ENCODE measurements at places on chromosomes 7 and 10.

- DNase-seq = no peak
Observed at GRCh38 chr10:70963271-70963670, 74.9 kb upstream of the PCBD1 start.

DNA sequence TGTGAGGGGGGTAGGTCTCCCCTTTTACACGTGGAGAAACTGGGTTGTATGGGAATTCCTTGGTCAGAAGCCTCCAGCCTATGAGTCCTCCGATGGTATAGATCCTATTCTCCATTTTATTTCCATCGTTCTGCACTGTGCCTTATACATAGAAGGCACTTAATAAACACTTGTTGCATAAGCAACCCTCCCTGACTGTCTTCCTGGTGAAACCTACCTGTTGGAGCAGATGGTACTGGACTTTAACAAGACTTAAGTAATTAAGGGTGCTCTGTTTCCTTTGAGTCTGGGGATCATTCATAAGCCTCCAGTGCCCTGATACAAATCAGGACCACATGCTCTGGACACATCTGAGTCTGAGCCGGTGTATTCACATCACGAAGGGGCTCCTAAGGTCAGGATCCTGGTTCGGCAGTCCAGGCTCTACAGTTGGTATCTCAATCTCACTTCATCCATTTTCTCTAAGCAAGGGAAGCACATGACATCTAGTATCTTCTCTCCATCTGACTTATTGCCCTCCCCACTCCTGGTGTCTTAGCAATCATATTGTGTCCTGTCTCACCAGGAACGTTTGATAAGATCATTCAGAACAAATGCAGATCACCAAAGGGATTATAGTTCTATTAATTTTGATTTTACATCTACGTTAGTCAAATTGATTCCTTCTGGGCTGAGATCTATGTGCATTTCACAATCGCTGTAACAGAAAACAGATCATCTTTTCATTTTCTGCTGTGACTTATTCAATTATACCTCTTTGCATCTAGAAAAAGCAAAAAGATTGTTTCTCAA is 22.8 kb upstream of the EZH2 start:
- no peak for DNase-seq

- DNase-seq = no peak
Observed at GRCh38 chr7:135366843-135367508, 133.3 kb downstream of the STRA8 start.

- no peak for DNase-seq
Observed at GRCh38 chr10:103661198-103661950, 167.9 kb downstream of the NEURL1 start.

DNA sequence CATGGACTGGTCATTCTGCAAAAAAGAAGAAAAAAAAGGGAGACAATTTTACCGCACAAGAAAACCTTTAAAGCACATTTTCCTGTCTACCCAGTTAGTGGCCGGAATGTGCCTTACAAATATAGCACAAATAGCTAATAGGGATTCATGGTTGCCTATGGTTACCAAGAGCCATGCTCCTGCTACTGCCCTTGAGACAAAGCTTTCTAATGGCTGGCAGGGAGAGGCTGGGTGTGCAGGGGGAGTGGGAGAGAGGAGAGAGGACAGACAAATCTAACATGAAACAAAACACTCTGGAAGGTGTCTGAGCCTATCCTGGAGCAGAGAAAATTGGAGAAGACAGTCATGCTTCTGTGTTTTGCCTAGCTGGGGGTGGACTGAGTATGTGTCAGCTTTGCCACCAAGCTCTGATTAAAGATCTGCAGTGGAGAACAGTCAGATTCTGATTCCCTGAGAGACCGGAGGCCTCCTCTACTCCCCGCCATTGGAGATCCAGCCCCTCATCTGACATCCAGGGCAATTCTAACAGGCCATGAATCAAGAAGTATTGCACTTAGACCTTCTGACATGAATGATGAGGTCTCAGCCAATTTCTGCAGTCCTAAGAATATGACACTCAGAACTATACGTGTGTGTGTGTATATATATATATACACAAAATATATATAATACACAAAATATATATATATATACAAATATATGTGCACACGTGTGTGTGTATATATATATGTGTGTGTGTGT is 80.2 kb downstream of the PRTFDC1 start:
- no peak for DNase-seq

DNA sequence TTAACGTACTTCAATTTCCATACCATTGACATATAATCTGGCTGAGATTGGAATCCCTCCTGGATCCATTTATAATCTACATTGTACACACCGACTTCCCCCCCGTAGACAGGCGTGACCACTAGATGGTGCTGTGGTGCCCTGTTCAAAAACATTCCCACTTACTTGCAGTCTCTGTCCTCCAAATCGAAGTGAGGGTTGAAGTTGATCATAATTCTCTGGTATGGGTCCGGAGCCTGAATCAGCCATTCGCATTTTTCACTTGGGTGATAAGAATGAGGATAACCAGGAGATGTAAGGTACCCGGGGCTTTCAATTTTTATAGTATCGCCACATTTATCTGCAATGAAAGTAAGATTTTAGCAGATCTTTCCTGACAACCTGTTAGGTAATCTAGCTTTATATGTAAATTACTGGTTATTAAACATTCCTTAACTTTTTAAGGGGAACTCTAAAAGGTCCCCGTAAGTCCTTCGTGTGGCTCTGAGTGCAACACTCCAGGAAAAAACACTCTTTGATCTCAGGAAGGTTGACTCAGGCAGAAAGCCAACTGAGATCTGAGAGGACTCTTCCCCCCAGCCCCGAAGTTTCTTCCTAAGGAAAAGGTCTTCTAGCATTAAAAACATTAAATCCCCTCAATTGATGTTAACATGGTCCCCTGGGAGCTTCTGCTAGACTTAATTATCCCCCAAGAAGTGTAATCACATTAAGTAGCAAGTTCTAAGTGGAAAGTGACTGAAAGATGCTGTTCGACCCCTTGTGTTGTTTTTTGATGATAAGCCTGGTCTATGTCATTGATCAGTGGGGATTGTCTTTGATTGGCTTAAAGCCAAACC is 3.7 kb downstream of the NRP1 start:
- peak; percentile 51 for DNase-seq

DNA sequence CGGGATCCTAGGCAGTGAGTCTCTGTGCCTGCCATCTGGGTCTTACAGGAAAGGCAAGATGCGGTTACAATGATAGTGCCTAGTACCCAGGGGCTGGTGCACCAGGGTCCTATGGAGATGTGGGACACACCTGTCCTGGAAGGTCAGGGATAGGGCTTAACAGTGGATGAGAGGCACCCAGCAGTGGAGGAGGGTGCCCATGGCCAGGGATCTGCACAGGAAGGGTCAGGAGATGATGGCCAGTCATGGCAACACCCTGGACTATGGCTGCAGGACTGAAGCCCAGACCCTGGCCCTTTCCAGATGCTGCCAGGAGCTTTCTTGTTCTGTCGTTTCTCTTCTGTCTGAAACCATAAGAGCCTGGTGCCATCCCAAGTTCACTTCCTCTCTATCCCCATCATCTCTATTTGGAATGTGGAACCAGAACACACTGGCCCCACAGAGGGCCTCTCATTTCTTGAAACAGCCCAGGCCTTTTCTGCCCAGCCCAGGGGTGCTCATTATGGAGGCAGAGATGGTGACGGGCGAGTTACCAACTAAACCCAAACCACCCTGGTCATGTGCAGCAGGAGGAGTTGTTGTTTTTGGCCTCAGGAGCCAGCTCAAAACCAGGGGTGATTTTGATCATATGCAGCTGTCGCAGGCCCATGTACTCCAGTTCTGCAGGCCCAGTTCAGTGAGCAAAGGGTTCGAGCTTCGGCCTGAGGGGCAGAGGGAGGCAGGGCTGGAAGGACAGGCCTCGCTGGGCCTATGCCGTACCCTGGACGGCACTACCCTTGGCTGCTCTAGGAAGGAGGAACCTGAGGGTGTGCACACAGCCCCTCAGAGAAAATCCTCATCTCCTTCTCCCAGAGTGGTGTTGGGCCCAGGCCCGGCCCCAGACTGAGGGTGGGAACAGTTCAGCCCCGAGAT is 52.6 kb upstream of the GDF10 start:
- no peak for DNase-seq

- DNase-seq = no peak
Observed at GRCh38 chr7:2299131-2299829, 15.0 kb downstream of the SNX8 start.

DNA sequence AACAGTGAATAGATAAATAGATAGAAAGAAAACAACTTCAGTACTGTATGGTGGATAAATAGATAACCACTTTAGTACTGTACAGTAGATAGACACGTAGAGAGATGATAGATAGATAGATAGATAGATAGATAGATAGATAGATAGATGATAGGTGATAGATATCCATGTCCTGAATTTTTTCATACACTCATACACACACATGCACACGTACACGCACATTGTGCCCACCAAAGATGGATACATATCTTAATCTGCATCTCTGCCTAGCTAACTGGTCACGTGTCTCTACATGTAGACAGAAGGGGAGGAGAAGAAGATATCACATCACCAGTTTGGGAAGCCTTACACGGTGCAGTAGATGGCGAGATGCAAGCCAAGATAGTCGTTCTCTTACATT is 99.2 kb downstream of the ARID5B start:
- no peak for DNase-seq

- DNase-seq = no peak
Observed at GRCh38 chr7:117347480-117347879, 24.6 kb upstream of the WNT2 start.

DNA sequence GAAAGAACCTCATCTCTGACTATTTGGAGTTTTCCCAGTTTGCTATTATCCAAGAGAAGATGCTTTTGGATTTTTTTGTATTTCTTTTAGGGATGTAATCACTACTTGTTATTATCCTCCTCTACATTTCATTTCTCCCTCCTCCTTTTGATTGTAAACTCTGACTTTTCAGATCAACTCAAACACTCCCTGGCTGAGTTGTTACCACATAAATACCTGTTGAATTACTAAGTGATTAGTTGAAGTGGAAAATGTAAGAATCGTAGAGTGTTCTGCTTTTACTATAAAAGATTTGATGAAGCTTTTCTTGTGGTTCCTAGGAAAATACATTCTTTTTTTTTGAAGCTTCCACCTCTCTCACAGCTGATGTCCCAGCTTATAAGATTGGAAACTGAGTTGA is 164.1 kb upstream of the C1GALT1 start:
- DNase-seq = no peak

GRCh38 chr10:85724215-85724614 is 642.4 kb downstream of the GRID1 start:
- no peak for DNase-seq

- DNase-seq = no peak
Observed at GRCh38 chr10:126014309-126014708, 117.9 kb downstream of the FANK1 start.

DNA sequence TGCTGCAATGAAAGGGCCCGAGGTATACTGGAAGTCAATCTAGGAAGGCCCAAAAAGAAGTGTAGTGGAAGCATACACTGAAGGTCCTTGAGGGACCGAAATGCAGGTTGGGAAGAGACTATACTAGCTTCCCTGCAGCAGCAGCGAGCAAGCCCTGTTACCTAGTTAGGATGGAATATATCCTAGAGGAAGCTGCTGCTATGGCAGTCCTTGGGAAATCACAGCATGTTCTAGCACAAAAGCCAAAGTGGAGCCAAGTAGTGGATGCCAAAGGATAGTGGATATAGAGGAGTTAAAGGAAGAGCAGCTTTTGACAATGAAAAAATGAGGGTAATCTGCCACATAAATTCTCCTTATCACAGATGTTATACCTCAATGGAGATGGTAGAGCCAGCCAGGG is 123.8 kb upstream of the STARD3NL start:
- DNase-seq = no peak

GRCh38 chr10:58341947-58342346 is 7.1 kb downstream of the UBE2D1 start:
- no peak for DNase-seq

DNA sequence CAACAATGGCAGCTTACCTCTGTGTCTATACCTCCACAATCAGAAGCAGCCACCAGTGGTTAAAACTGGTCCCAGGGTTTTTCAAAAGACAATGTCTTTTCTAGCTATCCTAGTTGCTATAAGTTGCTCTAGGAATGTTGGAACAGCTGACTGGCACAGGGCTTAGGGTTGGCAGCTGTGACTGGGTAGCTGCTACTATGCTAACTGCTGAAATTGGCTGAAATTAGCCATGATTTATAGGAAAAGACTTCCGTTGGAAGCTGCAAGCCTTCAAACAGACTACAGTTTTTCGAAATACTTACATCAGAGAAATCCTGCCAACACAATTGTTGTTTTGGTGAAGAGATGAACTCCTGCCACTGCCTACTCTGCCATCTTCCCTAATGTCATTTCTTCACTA is 102.3 kb downstream of the MKX start:
- DNase-seq = no peak

GRCh38 chr10:70198696-70199466 is 28.6 kb upstream of the SAR1A start:
- DNase-seq = no peak

Data from activated naive CD8-positive, alpha-beta T cell treated with anti-CD3 and anti-CD28 coated beads, Interleukin-2, amount 50 U/mL, for 16 hours (primary cell).